ENCODE measurements at places on chromosomes 5 and 9.

DNA sequence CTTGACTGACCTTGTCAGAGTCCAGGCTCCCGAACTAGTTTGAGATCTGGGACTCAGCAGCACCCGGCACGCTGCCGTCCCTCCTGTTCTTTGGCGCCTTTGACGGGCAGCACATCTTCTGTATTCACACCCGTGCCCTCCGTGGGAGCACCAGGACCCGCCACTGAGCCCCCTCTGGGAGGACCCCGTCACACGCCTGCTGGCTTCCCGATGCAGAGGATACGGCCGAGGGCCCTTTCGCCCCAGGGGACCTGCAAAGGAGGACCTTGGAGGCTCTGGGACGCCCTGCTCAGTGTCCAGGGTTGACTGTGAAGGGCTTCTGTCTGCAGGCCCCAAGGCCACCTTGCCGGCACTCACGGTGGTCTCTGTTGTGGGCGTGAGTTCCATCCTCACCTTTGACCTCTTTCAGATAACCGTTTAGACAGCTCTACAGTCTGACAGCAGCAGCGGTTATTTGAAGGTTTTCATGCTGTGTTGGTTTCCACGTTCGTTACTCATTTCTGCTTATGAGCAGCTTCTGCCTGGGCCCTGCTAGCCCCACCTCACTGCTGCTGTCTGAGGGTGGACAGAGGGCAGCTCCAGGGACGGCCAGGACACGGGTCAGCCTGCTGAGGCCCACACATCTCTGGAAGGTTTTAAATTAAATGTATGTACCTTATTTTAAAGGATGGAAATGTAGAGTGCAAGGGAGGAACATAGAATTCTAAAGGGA lies 12.6 kb upstream of the EXOC3 start:
- DNase-seq: no peak

DNA sequence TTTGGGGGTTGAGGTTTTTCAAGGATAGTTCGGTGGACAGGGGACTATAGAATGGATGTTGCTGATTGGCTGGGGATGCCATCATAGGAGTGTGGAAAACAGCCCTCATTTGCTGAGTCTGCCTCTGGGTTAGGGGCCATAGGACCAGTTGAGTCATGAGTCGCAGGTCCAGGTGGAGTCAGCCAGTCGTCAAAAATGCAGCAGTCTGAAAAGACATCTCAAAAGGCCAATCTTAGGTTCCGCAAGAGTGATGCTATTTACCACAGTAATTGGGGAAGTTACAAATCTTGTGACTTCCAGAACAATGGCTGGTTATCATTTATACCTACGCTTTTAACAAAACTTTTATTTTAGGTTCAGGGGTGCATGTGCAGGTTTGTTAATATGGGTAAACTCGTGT lies 276.0 kb upstream of the DMRT1 start:
- no peak for DNase-seq

DNA sequence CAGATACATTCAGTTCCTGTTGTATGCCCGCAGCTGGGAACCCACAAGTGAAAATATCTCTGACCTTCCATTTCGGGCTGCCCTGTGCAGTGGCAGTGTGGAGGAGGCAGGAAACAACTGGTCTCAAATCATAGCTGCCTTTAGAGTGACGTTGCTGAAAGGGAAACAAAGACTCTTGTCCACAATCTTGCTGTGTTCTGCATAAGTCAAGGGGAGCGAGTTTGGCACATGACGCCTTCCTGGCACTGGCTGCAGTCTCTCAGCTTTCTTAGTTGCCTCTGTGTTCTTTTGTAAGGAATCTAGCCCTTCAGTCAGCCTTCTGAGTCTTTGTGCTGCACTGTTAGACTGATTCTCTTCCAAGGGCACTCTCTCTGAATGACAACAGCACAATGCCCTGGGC lies 24.0 kb downstream of the ADAMTS16 start:
- DNase-seq: no peak

DNA sequence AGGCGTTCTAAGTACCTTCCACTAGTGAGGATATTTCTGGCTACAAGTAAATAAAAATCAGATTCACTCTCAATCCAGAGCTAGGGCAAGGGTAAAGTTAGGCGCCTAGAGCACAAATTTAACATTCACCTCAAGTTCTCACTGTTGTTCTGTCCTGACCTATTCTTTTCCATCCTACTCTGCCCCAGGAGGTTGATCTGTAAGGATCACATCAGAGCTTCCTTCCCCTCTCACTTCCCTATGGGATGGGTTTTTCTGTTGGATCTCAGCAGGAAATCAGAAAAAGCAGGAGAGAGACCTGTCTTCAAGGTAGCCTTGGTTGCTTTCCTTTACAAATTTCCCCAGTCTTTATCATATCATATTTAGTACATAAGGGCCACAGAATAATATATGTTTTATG lies 316.7 kb downstream of the GABRG2 start:
- DNase-seq: no peak

DNA sequence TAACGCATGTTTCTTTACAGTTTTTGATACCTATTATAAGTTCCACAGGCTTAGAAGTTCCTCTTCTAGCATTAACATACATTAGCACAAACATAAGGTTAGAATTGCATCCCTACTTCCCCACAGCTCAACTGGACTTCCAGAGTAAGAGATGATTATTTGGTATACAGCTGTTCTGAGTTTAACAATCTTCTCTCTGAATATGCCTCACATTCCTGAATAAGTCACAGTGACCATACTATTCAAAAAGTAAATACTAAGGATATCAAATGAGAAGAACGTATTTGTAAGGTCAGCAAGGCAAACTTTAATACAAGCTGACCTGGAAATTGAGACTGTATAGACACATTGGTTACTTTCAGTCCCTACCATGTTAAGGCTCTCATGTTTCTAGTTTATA lies 21.3 kb downstream of the NR6A1 start:
- DNase-seq: no peak

DNA sequence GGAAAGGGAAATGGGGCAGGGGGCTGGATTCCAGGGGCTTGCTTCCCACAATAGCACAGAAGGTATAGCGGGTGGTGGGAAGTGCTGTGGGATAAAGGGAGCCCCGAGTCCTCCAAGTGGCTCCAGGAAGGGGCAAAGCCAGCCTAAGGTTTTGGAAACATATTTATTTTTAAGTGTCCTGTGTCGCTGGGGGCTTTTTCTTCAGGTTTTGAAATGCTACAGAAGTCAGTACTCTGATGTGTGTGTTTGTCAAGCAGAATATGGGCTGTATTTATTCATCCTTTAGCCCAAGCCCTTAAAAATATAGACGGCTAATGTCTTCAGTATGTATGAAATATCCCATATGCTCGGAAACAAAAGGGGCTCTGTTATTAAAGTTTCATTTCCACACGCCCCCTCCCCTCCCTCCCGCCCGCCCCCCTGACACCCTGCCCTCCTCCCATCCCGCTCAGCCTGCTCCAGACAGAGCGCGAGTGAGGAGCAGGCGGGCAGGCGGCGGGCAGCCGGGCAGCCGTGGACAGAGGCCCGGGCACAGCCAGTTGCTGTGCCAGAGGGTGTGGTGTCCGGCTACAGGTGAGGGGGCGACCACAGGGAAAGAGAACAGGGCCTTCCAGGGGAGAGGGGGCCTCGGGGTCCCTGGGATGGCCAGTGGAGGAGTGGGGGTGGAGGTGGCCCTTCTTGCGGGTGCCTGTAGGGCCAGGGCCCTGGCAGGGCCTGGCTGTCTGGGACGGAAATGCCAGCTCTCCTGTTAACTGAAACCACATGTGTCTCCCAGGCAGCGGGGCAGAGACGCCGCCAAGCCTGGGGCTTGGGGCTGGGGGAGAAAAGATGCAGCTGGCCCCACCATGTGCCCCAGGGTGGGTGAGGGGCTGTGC lies 39.6 kb upstream of the SYNPO start:
- DNase-seq: no peak

Measured in D341Med (cell line).